ENCODE measurements at places on chromosomes 13 and 19.

- DNase-seq, result no peak
Measured at GRCh38 chr13:27130979-27131623, 40.5 kb downstream of the USP12 start.

DNA sequence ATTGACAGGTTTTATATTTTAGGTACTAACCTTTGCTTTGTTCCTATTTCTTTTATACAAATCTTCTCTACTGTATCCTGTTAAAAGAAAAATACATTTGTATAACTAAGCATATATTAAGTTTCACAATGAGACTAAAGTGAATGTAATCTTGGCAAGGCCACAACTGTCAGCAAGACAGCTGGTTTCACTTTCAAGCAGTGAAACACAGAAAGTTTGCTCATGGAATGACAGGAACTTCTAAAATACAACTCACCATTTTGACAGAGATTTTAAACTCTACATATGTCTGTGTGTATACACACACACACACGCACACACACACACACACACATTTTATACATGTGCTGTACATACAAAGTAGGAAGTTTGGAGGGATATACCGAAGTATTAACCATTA, 53.3 kb downstream of the PARP4 start:
- DNase-seq, result peak; percentile 11

GRCh38 chr19:12669270-12670158, 2.9 kb downstream of the WDR83 start:
- DNase-seq, result peak; percentile 83

GRCh38 chr19:1632462-1633268, 19.8 kb downstream of the TCF3 start:
- DNase-seq, result no peak

GRCh38 chr19:33524024-33524664, 2.6 kb upstream of the PEPD start:
- DNase-seq, result no peak

DNA sequence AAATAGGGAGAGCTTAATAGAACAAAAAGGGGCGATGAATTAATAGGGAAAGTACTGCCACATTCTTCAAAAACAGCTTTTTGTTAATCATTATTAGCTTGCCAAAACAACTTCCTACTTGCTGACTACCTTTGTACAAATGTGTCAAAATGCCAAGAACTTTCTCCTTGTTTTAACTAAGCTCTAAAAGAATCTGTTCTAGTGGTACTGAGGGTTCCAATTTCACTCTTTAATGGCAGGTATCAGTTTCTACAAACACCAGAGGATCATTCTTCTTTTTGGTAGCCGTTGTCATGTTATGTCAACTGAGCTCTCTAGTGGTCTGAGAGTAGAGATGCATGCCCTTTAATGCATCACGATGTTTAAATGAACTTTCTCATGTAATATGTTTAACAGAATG, 29.4 kb upstream of the FBXL3 start:
- DNase-seq, result no peak

- DNase-seq, result peak; percentile 57
Measured at GRCh38 chr19:19554074-19555023, 16.3 kb downstream of the CILP2 start.

GRCh38 chr13:100790405-100790804, 115.8 kb upstream of the TMTC4 start:
- no peak for DNase-seq

DNA sequence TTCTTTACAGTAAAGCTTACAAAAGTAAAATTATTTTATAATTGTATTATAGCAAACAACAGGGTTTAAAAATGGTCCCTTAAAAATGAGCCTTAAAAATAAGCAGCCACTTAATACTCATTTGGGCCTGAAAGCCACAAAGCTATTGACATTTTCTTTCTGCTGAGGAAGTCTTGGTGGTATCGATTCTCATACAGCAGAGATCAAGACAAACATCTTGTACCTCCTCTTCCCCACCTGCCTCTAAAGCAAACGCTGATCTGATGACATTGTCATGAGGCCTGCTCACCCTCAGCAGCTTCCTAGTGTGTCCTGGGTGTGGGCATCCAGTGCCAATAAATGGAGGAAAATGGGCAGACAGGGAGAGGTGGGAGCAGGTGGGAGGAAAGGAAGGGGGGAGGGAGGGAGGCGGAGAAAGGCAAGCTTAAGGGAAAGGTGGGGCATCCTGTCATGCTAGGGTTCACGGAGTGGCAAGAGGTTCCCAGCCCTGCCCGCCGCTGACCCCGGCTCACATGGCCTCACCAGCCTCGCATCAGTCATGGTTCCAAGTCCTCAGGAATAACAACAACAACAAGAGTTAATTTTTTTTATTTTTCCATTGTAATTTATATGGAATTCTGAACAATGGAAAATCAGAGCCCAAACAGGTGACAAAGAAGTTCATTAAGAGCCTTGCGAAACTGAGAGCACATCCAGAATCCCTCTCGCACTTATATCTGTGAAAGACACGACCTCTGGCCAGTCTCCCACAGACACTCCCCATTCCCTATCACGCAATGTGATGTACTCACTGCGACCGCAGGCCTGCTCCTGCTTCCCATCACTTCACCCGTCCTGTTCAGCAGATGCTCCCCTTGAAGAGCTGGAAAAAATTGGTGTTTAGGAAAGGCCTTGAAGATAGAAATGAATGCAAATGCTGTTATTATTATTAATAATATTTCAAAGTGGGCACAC, 15.1 kb upstream of the ATP11A start:
- DNase-seq, result no peak

- DNase-seq, result peak; percentile 87
Measured at GRCh38 chr19:15464394-15465385, at the start of gene RASAL3. Gene RASAL3, minus strand, starts transcription at chr19:15464544. Its CDS starts 186 bp downstream, at chr19:15464358.

- no peak for DNase-seq
Measured at GRCh38 chr19:4059891-4060620, 6.6 kb downstream of the ZBTB7A start.

DNA sequence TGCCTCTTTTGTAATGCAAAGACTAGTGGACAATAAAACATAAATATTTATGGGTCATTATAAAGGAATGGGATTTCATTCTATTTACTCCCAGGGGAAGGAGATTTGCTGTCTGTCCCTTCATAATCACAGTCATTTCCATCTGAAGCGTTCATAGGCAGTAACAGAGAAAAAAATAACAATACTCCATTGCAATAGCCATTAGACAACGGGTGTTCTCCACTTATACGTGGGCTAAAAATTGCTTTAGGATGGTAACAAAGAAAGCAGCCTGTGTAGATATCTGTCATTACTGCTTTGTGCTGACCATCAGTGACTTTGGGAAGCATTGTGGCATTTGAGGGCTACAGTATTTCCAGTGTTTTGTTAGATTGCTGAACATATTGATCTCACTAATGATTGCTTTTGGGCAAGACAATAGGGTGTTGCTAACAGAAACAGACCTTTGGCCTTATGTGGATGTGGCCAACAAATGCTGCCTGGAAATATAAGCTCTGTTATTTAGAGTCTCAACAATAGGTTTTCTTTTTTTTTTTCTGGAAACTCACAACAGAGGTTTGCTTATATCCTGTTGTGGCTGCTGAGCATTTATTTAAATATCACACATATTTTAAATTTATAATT, 355.2 kb downstream of the MTUS2 start:
- DNase-seq, result no peak

GRCh38 chr13:105035092-105035491, 1500.4 kb downstream of the EFNB2 start:
- peak; percentile 11 for DNase-seq

GRCh38 chr13:20465218-20465879, 60.3 kb downstream of the CRYL1 start:
- DNase-seq, result peak; percentile 82

Data from MG63 (cell line).